Sigmoid colon (tissue), 7 donors: ENCODE measurements at places on chromosomes 1 and 21. TPM values are rescaled to one million over a fixed set of nuclear protein-coding genes. Genes with fewer than 3 reads are reported as not detected.
A peak's percentile ranks its signal among the peaks of the same experiment; 100 is the strongest.

DNA sequence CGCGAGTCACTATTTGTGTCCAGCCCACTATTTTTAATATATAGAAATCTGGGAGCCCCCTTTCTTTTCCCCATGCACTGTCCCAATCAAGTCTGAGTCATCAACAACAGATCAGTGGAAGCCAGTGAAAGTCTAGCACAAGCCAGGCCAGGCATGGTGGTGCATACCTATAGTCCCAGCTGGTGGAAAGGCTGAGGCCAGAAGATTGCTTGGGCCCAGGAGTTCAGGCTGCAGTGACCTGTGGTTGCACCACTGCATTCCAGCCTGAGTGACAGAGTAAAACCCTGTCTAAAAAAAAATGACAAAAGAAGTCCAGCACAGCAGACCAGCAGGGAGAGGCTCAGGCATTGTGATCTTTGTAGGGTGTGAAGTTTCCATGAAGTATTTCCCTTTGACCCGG is 9.0 kb upstream of the RPL5 start:
- H3K27me3 ChIP-seq = no peaks in the 10 kb centered on the region
- H3K36me3 ChIP-seq = no peaks in the 10 kb centered on the region
- H3K4me3 ChIP-seq = no peak overlapping the region
- no peak overlapping the region for H3K27ac ChIP-seq
- no peak for DNase-seq

Gene HTR6
- not detected for total RNA-seq

- no peaks in the 10 kb centered on the region for H3K4me1 ChIP-seq
- H3K27me3 ChIP-seq = no peaks in the 10 kb centered on the region
- no peak overlapping the region for H3K4me3 ChIP-seq
- no peak overlapping the region for H3K27ac ChIP-seq
- no peak for DNase-seq
Observed at GRCh38 chr1:197521118-197521739, 253.2 kb downstream of the CRB1 start.

GRCh38 chr1:8883491-8883890 is 5.0 kb upstream of the ENO1 start:
- H3K27me3 ChIP-seq = no peaks in the 10 kb centered on the region
- no peak overlapping the region for H3K4me3 ChIP-seq
- no peaks in the 10 kb centered on the region for H3K36me3 ChIP-seq
- H3K27ac ChIP-seq = no peak overlapping the region
- DNase-seq = no peak

DNA sequence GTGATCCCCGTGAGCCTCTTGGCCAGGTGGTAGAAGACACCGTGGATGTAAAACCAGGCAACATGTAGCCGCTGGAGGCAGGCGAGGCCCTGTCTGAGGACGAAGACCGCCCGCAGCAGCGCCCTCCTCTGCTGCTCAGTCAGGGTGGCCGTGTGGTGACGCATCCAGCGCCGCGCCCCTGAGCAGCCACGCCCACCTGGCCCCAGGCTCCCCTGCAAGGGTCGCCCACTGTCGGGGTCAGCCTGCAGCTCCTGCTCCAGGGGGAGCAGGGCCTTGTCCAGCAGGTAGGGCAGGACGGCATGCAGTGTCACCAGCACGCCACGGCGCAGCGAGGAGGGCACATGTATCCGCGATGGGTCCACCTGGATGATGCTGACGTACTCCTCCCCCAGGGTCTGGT is 3.9 kb downstream of the PEX10 start:
- no peak overlapping the region for H3K27ac ChIP-seq
- H3K36me3 ChIP-seq = peaks cover 41% of the 10 kb centered on the region
- no peaks in the 10 kb centered on the region for H3K4me1 ChIP-seq

Gene HORMAD1
- total RNA-seq = not detected

DNA sequence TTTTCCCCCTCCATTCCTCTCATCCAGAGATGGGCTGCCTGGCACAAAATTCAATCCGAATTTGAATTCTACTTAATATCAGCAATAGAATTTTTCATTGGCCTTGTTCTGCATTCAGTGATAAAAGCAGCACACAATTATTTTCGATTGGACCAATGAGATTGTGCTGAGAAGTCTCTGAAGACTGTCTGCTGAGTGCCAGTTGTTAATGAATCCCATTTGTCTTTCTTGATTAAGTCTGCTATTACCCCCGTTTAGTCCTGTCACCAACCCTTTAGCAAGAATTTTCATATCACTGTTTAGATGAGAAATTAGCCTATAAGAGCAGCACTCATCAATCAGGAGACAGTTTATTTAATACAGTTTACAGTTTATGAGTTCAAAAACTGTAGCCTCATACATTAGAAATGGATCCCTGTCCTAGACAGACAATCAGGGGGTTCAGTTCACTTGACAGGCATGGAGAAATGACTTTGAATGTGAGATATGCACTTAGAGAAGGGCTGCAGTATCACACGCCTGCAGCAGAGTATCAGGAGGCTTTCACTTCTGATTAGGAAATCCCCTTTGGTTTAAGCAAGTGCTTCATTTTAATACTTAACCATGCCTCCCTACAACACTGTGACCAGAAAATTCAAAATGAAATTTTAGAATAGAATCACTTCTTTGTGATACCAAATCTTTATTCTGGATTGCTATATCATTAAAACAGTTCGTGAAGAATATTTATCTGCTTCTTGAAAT is 304.7 kb upstream of the PTBP2 start:
- no peak for DNase-seq
- no peaks in the 10 kb centered on the region for H3K36me3 ChIP-seq
- no peaks in the 10 kb centered on the region for H3K27me3 ChIP-seq
- H3K4me3 ChIP-seq = no peak overlapping the region
- H3K27ac ChIP-seq = peak overlapping the region; percentile 68

Gene MARK1
- 9.3 TPM for total RNA-seq

Gene POLR3GL
- 23.1 TPM for total RNA-seq

- DNase-seq = no peak
- no peak overlapping the region for H3K4me3 ChIP-seq
- no peak overlapping the region for H3K27ac ChIP-seq
- no peaks in the 10 kb centered on the region for H3K27me3 ChIP-seq
Observed at GRCh38 chr1:188372821-188373220, 1544.1 kb downstream of the PLA2G4A start.

- no peak for DNase-seq
- H3K36me3 ChIP-seq = no peaks in the 10 kb centered on the region
- H3K27me3 ChIP-seq = no peaks in the 10 kb centered on the region
- H3K4me3 ChIP-seq = no peak overlapping the region
- H3K27ac ChIP-seq = no peak overlapping the region
Observed at GRCh38 chr1:168127503-168127902, 9.2 kb downstream of the GPR161 start.

Gene CLDN17
- not detected for total RNA-seq

GRCh38 chr1:10891091-10891490 is 94.6 kb upstream of the CASZ1 start:
- H3K4me3 ChIP-seq = no peak overlapping the region
- H3K36me3 ChIP-seq = no peaks in the 10 kb centered on the region
- DNase-seq = no peak
- H3K27me3 ChIP-seq = peaks cover 72% of the 10 kb centered on the region

GRCh38 chr1:12356004-12356890 is 126.4 kb downstream of the VPS13D start:
- H3K27ac ChIP-seq = peak overlapping the region; percentile 56
- no peak for DNase-seq
- H3K4me3 ChIP-seq = no peak overlapping the region

GRCh38 chr1:100346387-100346786 is 5.9 kb upstream of the CDC14A start:
- no peak overlapping the region for H3K4me3 ChIP-seq
- H3K27ac ChIP-seq = no peak overlapping the region
- no peak for DNase-seq
- no peaks in the 10 kb centered on the region for H3K36me3 ChIP-seq
- H3K4me1 ChIP-seq = no peaks in the 10 kb centered on the region

DNA sequence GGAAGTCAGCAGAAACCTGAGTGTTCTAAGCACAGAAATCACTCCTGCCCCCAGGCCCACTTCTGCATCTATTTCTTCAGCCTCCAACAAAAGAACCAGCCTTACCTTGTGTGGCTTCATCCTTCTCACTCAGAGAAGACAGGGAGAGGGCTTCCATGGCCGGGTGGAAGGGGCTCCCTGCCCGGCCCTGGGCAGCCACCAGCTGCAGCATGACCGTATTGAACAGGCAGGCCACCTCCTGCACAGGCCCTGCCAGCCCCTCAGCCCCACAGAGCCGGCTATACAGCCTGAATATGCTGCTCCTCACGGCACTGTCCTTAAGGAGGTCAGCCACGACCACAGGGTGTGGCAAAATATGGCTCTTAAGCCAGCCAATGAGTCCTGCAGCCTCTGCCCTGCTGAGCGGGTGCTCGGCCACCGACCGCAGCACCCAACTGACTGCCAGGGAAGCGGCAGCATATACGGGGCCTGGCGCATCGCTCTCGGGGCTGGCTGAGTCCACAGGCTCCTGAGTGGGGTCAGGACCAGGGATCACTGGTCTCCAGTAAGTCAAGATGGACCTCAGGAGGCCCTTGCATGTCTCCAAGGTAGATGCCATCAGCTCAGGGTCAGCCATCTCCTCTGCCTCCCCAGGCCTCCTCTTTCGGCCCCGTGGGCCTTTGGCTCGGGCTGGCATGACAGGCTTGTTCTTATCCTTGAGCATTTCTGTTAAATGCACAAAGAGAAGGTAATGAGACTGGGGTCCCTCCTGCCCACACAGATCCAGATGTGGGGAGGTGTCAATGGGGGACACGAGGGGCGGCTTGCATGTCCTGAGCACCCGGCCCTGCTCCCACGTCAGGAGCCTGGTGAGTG is 17.9 kb downstream of the MRAP start:
- H3K4me1 ChIP-seq = no peaks in the 10 kb centered on the region
- peaks cover 100% of the 10 kb centered on the region for H3K36me3 ChIP-seq
- no peak for DNase-seq
- no peak overlapping the region for H3K4me3 ChIP-seq
- no peak overlapping the region for H3K27ac ChIP-seq

DNA sequence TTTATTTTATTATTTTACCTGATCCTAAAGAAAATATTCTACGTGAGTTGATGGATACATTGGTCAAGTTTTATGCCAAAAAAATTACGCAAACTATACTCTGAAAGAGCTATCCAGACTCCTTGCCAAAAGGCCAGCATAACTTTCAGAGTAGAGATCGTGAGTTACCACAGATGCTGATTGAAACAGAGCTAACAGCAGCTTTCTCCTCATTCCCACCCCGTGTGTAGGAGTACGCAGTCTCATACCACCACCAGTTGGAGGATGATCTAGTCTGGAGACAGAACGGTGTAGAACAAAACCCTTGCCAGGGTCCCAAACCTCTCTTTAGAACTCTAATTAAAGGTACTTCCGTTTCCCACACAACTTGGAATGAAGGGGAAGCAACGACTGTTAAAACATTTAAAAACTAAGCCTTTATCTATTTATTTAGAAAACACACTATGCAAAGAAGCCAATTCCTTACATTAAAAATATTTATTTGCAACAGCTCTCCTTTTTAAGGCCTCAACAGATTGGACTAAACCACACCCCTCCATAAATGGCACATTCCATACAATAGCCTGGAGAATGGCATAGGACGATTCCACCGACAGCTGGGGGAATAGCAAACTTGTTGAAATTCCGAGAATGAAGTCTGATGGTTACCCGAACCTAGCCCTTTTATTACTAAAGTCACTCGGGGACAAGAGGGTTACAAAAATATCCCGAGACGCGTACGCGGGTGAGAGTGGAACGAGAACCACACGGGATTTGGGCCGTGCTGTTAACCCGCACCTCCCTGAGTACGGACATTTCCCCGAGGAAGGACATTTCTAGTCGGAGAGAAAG is 1.4 kb downstream of the NUCKS1 start:
- DNase-seq = no peak
- H3K27me3 ChIP-seq = no peaks in the 10 kb centered on the region
- H3K4me3 ChIP-seq = peak overlapping the region; percentile 98
- H3K36me3 ChIP-seq = no peaks in the 10 kb centered on the region
- peaks cover 38% of the 10 kb centered on the region for H3K4me1 ChIP-seq

- no peaks in the 10 kb centered on the region for H3K36me3 ChIP-seq
- no peak overlapping the region for H3K4me3 ChIP-seq
- H3K27me3 ChIP-seq = no peaks in the 10 kb centered on the region
- no peak for DNase-seq
Observed at GRCh38 chr21:19018529-19018928, 614.9 kb upstream of the TMPRSS15 start.

Gene COL9A2
- 0.99 TPM for total RNA-seq
